ENCODE measurements at places on chromosomes 7 and 10.

GRCh38 chr7:94174956-94175355 lies 170.8 kb upstream of the BET1 start:
- no peak for DNase-seq

DNA sequence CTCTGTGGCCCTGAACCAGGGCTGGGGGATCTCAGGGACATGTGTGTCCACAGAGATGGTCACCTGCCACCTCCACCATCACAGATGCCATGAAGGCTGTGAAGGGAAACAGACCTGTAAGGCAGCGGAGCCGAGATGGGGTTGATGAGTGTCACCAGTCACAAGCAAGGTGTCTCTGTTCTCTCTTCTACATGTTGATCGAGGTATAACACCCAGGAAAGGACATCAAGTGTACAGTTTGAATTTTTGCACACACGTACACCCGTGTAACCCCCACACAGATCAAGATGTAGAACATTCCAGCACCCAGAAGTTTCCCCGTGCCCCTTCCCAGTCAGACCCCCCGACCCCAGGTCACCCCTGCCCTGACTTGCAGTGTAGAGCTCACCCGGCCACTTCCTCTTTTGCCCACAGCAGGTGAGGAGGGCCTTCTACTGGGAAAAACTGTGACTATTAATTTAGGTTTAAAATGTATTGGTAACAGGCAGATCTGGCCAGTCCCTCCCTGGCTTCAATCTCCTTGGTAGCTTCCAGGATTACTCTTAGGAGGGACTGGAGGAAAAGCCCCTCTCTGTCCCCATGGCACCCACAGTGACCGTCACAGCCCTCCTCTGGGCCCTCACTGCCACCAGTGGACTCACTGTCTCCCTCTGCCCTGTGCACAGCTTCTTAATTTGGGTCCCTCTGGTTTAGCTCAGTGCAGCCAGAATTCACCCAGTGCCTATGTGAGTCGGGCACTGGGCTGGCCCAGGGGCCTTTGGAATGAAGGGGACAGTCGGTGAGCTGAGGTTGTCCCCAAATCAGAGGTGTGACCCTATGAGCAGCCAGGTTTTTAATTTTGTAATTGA lies 108.2 kb downstream of the LHPP start:
- no peak for DNase-seq

- no peak for DNase-seq
These were observed 172.6 kb downstream of the KLF6 start for GRCh38 chr10:3612183-3613001.

- DNase-seq, result no peak
These were observed 20.4 kb downstream of the PPA1 start for GRCh38 chr10:70212879-70213278.

DNA sequence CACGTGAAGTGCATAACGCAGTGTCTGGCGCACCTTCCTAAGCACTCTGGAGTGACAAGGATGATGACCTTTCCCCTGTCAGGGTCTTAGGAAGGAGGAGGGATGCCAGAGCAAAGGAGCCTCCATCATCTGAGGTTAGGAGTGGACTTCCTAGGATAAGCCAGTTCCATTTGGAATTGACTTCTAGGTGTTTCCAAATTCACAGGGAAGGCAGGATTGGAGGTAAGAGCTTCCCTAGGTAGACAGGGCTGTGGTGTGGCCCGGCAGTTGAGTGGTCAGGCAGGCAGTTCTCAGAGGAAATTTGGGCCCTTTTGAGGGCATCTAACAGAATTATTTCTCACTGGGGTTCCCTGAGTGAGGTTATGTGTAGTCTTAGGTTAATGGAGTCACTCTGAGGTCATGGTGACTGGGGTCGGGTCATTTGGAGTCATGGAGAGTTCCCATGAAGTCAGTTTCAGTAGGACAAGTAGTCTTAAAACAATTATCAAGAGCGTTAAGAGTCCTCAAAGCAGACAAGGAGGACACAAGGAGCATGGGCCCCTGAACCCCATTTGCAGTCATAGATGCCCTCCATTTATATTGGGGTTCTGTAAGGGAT lies 8.2 kb downstream of the PPIF start:
- DNase-seq, result no peak

All from H4 (cell line).